ENCODE measurements at places on chromosomes 5 and 9.

DNA sequence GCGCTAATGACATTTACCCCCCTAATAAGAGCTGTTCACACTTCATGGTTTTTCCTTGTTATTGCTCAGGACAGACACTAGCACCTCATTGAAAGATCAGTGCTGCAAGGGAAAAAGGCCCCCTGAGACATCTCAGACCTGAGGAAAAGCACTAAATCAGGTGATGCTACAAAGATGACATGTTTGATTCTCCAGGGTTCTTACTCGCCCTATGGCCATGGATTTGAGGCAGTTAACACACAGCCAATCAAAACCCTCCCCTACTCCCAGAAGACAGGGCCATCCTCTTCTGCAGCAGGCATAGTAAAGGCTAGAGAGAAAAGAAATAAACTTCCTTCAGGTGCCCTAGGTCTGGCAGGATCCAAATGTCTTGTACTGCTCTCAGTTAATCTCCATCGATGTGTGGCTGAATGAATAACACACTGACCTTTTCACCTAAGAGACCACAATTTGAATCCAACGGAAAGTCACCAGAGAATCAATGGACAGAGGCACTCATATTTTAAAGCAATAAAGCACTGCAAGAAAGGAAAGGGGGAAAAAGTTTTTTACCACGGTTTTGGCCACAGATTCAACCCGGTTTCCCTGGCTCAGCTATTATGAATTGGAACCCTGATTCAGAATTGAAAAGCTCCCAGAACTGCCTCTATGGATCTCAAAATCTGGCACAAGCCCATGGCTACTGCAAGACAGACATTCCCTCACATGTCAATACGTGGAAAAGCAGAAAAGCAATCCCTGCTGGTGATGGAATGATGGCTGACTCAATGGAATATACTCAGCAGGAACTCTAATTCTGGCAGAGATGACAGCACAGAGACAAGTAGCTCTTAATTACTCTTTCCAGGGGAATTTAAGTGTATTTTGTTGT lies 329.5 kb downstream of the BNC2 start:
- no peak for DNase-seq

DNA sequence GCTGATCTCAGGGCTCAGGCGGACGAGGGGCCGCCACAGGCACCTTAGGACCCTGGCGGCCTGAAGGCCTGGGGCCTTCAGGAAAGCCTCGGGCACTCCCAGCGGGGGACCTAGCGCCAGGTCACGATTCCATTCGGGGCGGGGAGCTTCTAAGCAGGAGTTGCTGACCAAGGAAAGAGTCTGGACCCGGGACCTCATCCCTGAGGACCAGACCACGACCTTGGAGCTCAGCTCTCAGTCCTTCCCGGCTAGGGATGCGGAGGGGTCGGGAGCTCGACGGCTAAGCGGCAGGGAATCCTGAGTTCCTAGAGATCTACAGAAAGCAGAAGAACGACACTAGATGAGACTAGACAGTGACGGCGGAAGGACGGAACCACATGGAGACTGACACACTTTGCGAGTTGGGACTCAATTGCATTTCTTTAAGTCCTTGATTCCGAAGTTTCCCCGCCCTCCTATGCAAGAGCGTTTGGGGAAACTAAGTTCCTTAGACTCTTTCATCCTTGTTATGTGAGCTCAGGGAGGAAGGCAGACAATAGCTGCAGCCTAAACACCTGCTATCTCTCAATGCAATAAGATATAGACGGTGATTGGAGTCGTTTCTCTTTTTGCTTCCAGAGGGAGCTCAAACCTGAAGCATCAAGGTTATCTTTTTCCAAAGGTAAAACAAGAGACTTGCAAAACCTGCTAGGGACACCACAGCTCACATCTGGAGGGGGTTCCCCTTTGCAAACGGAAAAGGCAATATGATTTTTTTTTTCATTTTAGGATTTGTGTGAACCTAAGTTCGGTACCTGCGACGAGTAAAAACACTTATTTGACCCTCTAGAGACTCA lies 9.7 kb downstream of the NR2F1-AS1 start:
- no peak for DNase-seq

GRCh38 chr9:131482343-131483006 lies 20.2 kb upstream of the POMT1 start:
- DNase-seq = no peak

- DNase-seq = no peak
Observed at GRCh38 chr9:3023449-3023848, 179.6 kb upstream of the PUM3 start.

GRCh38 chr9:112076814-112077213 lies 98.3 kb downstream of the SUSD1 start:
- no peak for DNase-seq

DNA sequence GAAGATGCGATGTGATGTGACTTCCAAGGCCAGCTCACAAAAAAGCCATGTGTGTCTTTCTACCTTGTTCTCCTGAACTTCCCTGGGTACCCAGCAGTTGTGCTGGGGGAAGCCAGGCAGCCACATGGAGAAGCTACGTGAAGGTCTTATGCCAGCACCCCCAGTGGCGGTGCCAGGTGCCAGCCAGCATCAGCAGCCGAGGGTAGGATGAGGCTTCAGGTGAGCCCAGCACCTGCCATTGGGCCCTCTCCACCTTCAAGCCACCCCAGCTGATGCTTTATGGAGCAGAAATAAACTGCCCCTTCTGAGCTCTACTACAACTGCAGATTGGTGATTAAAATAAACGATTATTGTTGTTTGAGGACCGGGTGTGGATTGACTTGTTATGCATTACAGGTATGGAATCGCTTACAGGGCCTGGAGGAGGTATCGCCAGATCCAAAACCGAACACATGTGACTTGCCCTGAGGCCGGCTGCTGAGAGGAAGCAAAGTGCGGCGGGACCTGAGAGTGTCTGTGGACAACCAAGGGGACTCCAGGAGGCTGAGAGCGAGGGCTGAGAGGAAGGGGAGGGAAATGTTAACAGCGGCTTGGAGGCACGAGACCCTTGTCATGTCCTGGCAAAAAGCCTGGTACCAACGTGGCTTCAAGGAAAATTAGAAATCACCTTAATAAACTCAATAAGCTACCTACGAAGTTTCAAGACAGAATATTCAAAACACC lies 36.0 kb upstream of the OLFM1 start:
- DNase-seq = no peak

- DNase-seq = no peak
Observed at GRCh38 chr9:73714294-73714693, 562.6 kb downstream of the ANXA1 start.

DNA sequence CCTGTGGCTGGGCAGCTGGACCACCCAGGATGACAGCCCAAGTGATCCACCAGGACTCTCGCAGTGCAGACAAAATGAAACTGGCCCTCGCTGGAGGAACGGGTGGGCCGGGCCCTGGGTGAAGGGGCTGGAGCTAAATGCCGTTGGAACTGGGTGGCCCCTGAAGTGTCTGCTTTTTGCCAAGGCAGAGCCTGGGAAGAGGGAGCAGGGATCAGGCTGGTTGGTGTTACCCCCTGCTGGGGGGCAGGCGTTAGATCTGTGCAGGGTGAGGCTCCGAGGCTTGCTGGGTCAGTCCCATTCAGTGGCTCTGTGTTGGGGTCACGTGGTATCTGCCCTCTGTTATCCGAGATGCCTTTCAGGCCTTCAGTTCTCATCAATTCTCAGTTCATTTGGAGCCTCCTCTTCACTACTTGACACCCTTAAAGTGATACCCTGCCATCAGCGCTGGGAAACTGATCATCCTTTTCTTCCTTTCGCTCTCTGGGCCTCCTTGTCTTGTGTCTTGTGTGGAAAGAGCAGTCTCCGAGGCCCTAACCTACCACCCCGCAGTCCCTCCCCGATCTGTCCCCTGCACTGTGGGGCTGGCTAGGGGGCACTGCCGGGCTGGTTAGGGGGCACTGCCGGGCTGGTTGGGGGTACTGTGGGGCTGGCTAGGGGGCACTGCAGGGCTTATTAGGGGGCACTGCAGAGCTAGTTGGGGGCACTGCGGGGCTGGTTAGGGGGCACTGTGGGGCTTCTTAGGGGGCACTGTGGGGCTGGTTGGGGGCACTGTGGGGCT lies 37.3 kb downstream of the COL5A1 start:
- no peak for DNase-seq

GRCh38 chr9:69346596-69347390 lies 21.8 kb downstream of the ENTREP1 start:
- no peak for DNase-seq

DNA sequence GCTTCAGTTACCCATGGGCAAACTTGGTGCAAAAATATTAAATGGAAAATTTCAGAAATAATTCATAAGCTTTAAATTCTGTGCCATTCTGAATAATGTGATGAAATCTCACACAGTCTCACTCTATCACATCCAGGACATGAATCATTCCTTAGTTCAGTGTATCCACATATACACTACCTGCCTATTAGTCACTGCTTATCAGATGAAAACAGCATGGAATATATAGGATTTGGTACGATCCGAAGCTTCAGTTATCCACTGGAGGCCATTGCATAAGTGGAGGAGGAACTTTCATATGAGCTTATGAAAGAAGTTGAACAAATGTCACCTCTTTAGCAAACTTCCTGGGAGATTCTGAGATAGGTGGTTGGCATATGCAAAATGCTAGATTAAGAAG lies 64.2 kb downstream of the GAPVD1 start:
- DNase-seq = no peak

DNA sequence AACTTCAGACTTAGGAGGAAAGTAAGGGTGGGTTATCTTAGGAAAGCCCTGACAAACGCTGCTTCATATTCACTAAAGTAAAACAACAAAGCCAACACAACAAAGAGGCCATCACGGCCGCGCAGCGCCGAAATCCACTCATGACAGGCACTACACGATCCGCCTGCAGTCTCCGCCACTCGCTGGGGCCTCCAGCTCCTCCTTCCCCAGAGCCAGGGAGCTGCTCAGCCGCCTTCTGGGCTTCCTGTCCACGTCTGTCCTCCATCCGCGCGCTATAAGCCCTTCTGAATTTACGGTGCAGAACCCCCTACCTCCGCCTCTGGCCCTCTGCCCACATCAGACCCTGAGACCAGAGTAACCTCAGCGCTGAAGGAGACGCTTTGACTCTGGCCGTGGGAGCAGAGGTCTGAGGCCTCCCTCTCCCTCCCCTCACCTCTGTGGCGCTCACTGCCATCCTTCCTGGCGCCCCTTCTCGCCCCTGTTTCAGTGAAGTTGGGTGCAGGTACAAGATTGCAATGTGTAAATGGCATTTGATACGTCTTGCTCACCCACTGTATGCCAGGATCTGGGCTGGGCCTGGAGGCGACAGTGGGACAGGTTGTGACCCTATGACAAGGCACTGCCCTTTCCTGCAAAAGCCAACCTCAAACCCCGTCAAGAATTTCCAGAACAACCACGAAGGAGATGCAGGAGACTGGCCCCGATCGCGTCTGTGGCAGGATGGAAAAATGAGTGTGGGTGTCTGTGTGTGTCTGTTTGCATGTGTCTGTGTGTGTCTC lies 74.9 kb upstream of the PHYKPL start:
- DNase-seq = no peak
